Stimulated activated CD4-positive, alpha-beta T cell treated with anti-CD3 and anti-CD28 coated beads, Interleukin-12 subunit alpha, Interleukin-12 subunit beta, amount 100 ng/mL, for 48 hours (primary cell): ENCODE measurements at places on chromosomes 12 and 14.

DNA sequence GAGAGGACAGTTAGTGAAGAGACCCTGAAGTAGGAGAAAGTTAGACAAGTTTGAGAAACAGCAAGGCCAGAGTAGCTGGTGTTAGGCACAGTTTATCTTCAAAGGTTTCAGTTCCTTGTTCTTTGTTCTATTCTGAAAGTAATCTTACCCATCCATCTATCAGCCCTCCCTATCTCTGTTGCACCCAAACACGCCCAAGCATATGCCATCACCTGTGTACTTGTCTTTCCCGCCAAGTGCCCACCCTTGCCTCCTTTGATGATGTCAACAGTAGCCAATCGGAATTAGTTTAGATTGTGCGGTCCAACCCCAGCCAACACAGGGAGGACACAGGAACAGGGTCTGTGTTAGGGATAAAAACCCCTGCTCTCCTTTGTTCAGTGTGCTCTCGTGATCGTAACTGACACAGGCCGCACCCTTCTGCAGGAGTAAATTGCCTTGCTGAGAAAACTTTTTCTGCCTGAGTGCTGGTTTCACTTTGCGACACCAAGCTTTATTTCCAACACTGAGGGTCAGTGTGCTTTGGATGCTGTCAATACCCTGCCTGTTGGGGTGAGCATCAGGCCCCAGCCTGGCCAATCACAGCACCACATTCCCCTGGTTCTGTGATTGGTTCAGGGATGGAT lies 4.7 kb upstream of the TMEM229B start:
- no peak for DNase-seq

- no peak for DNase-seq
Observed at GRCh38 chr12:916240-916639, 33.3 kb downstream of the RAD52 start.

DNA sequence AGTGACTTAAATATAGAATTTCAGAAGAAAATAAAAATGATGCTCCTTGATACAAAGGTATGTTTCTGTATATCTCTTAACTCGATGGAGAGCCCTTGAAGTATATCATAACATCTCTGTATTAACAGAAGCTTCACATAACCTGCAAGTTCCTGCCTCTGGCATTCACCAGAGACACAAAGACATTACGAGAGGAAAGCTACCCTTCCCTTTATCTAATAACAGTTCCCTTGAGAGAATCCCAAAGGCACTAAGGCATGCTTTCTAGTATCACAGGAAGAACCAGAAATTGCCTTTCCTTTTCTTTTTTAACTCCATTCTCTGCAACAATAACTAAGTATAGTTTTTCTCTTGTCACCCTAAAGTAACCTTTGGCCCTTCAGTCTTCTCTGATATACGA lies 164.5 kb downstream of the MGAT4C start:
- no peak for DNase-seq

DNA sequence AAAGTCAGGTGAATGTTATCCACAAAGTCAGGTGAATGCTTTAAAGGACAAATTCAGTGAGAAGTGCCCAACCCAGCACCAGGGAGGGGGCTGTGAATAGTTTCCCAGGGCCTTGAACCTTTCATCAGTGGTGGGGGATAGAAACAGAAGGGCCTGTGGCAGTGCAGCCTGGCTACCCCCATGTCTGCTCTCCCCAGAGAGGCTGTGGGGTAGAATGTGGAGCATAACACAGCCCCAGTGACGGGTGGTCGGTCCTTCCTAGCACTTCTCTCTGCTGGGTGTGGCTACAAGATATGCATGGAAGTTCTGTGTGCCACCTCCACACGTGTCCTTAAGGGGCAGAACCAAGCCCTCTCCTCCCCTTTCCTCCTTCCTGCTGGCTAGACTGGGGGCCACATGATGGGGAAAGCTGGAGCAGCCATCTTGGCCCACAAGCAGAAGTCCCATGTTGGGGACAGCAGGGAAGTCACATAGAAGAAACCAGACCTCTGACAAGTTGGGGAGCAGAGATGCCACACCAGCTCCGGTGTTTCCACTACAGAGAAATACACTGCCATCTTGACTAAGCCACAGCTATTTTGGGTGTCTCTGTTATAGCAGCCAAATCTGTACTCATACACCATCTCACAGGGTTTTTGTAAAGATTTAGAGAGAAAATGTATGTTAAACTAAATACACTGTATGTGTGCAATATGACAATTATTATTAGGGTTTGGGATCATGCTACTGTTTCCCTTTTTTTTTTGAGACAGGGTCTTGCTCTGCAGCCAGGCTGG lies 17.0 kb downstream of the RITA1 start:
- no peak for DNase-seq

DNA sequence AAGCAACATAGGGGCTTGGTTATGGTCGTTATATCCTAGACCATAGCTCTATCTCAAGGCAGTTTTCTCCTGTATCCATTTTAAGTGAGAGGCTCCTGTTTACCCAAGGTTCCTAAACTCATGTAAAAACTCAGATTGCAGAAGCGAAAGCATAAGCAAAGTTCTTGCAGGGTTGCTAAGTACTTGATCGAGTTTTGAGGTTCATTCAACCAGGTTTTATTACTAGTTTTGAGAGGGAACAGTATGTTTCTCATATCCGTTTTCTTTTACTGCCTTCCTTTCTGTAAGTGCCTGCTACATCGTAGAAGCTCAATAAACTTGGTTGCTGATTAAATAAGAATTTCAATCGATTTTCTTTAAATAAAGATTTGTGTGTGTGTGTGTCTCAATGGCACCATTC lies 5.1 kb downstream of the AKAP3 start:
- DNase-seq = no peak

GRCh38 chr14:54782751-54783659 lies 119.6 kb downstream of the GCH1 start:
- DNase-seq = no peak

DNA sequence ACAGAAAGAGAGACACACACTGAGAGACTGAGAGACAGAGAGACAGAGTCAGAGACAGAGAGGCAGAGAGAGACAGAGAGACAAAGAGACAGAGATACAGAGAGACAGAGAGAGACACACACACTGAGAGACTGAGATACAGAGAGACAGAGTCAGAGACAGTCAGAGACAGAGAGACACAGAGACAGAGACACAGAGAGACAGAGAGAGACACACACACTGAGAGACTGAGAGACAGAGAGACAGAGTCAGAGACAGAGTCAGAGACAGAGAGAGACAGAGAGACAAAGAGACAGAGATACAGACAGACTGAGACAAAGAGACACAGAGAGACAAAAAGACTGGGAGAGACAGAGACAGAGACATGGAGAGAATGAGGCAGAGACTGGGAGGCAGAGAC lies 90.0 kb downstream of the GALNT9 start:
- DNase-seq = no peak

DNA sequence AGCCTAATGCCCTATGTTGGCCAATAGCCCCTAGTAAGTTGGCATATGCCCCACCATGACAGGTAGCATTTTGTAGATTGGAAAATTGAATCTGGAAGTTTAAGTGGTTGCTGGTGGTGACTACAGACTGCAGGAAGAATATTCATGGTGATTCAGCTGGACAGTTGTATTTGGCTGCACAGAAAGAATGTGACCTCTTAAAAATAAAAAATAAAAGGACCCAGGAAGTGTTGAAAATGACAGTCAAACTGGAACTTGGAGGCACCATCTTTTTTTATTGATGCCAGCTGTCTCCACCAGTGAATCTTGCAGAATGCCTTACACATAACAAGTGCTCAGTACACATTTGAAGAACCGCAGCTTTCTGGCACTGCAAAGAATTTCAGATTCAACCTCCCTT lies 73.9 kb downstream of the PRMT8 start:
- no peak for DNase-seq

- no peak for DNase-seq
Observed at GRCh38 chr14:52369305-52369801, 55.2 kb downstream of the PTGER2 start.

DNA sequence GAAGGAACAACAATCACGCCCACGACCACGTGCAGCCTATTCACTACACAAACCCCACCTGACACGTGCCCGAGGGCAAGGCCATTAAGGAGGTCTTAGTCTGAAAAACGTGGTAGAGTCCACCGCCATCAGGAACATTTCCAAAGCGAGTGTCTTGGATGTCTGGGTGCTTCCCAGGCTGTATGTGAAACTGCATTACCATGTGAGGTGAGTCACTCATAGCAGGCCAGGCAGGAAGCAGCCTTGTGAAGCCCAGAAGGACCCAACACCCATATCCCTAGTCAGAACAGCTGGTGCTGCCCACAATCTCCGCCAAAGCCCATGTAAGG lies 3.3 kb upstream of the KRT79 start:
- DNase-seq = no peak

DNA sequence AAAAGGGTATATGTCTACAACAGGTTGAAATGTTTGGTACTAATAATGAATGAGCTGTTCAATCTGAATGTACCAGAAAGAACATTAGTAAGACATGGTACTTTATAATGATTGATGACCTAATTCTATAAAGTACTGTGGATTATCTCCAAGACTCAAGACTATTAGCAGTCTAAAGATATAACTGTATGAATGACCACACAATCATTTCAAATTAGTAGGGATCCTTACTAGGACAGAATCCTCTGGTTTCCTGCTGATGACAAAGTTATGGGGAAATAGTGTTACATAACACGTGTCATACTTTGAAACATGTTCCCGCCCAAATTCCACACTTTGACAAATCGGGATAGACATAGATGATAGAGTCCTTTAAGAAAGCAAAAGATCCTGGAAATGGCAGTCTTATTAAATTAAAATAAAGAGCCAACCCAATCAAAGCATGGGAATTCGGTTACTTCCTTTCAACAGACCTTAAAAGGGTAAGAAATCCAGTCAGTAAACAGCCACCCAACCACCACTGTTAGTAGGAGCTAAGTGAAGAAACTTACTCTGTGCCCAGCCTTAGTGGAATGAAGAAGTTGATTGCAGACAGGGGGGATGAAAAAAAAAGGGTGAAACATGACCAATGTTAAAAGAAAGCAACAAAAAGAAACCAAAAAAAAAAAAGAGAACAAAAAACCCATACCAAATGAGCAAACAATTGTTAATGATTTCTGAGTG lies 2.8 kb downstream of the VPS29 start:
- no peak for DNase-seq

- no peak for DNase-seq
Observed at GRCh38 chr12:29053567-29053966, 95.5 kb upstream of the FAR2 start.

GRCh38 chr12:120994589-120995337 lies 16.4 kb downstream of the HNF1A start:
- no peak for DNase-seq

DNA sequence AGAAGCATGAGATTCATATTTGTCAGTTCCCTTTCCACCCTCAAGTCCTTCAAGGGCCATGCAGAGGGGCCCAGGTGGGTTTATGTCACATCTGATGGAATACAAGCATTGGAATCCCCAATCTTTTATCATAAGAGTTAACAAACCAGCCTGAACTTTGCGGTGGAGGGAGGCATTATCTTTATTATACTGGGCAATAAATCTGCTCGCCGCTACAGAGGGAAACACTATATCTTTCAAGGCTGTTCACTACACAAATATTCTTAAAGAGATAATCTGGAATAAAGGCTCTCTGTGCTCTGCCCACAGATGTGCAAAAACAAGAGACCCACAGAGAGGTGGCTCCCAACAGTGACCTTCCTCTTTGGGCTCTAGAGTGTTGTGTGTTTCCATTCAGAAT lies 153.6 kb upstream of the PLEKHA5 start:
- DNase-seq = no peak

GRCh38 chr14:100438678-100439592 lies 115.8 kb downstream of the SLC25A47 start:
- DNase-seq = peak; percentile 18

DNA sequence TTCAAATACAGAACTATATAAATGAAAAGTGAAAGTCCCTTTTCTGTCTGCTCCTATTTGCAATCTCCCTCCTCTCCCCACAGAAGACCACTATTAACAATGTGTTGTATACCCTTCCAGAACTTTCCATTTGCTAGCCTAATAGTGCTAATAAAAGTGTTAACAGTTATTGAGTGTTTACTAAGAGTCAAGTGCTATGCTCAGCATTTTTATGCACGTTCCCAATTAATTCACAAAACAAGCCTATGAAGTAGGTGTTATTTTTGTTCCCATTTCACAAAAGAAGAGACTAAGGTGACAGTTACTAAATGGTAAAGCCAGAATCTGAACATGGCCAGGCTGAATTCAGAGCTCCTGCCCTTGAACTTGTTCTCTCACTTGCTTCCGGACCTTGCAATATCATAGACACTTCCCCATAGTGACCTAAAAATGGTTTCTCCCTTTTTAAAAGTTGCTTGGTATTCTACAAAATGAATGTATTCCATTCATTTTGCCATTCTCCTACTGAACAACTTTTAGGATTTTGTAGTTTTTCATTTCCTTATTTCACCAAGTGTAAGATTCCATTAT lies 1.6 kb upstream of the PRKAB1 start:
- DNase-seq = no peak

DNA sequence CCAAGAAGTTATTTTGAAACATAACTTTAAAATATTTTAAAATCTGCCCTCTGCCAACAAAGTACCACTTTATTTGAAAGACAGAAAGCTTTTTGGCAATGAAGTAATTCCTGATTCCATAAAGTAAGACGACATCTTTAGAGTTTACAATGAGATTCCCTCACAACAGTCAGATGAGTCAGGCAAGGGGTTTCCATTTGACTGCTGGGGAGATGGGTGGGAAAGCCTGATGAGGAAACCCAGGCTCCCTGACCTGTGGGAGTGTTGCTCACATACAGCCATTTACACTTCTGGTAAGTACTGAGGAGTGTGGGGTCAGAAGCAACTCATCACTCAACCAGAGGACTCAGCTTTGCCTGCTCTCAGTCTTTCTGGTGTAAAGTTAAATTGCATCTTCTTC lies 10.2 kb downstream of the KITLG start:
- no peak for DNase-seq
